ENCODE measurements at places on chromosomes 12 and 14.

- DNase-seq: no peak
These were observed 156.9 kb downstream of the SRGAP1 start for GRCh38 chr12:64001439-64001838.

- DNase-seq: no peak
These were observed 2.0 kb downstream of the EMC9 start for GRCh38 chr14:24139272-24139934.

DNA sequence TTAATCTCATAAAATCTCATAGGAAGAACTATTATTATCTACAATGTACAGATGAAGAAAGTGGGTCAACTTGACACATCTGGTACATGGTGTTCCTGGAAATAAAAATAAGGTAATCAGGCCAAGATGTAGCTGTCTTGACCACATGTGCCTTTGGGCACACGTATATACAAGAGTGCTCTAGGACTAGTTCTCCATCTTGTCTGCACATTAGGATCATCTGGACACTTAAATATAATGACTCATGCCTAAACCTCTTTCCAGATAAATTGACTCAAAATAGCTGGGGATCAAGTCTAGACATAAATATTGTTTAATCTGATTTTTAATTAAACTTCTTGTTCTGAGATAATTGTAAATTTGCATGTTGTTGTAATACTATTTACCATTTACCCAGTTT lies 182.6 kb downstream of the CNTN1 start:
- DNase-seq: no peak

GRCh38 chr14:88562532-88562830 lies 356 bp upstream of the ZC3H14 start:
- DNase-seq: no peak

DNA sequence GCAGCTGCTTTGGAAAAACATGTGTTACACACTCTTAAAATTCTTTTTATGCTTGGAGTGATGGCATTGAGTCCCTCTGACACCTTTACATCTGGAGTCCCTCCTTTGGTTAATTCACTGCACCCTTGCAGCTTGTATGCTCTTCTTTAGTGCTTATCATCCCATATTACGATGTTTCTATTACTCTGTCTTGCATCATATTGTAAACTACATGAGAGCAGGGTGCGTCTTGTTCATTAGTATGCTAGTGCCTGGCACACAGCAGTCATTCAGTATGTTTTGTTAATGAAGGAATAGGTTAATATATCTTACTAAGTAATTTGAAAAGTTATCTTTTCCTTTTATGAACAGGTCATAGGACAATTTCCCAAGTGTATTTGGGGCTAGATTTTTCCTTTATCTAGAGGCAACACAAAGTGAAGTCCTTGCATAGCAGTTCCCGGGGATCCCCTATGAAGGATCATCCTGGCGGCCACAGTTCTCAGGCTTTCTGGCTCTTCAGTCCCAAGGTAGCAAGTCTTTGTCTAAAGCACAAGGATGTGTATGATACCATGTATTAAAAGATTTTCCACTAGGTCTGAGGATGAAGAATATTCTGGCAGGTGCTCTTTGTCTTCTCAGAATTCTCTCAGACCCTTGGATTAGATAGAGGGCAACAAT lies 363.8 kb downstream of the FUT8 start:
- no peak for DNase-seq

- no peak for DNase-seq
These were observed 1.1 kb upstream of the SPATS2 start for GRCh38 chr12:49366096-49366651.

- DNase-seq: peak; percentile 13
These were observed 846 bp upstream of the MTHFD1 start for GRCh38 chr14:64387232-64387781.

DNA sequence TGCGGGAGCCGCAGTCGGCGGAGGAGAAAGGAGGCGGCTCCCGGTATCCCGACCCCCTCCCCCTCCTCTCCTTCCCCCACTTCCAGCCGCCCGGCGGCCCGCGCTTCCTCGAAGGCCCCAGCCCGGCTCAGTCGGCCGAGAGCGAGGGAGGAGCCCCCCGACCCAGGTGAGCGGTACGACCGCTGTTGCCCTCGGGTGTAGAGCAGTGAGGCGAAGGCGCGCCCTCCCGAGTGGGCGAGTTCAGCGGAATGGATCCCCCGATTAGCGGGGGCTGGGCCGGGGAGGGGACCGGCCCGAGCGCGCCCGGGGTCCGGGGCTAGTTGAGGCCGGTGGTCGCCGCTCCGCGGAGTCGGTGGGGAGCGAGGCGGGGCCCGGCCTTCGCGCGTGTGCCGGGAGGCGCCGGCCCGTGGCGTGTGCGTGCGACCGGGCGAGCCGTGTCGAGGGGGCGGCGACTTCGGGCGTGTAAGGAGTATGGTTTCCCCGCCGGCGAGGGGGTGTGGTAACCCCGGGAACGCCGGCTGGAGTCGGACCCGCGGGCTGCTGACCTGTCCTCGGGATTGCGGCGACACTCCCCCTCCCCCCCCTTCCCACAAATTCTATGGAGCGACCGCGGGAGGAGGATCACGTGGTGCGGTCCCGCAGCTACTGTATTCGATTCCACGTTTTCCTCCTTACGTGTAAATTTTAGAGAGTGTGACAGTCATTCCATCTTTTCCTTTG lies 501 bp downstream of the RIMKLB start:
- no peak for DNase-seq

- no peak for DNase-seq
These were observed 726.8 kb downstream of the VRK1 start for GRCh38 chr14:97523936-97524335.

DNA sequence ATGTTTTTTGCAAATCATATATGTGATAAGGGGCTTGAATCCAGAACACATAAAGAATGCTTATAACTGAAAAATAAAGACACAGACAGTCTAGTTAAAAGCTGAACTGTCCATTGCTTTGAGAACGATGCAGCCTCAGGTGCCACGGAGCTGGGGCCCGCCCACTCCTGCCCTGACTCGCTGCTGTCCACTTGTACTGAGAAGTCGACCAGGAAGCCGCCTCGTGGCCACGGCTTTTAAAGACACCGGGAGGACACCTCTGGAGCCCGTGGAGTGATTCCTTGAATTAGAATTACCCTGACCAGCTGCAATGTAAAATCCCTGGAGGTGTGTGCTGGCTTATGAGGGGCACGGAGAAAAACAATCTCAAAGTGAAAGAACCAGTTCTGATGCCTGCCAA lies 23.9 kb upstream of the TEX22 start:
- no peak for DNase-seq

- no peak for DNase-seq
These were observed 24.9 kb upstream of the TMED2 start for GRCh38 chr12:123559468-123559867.

DNA sequence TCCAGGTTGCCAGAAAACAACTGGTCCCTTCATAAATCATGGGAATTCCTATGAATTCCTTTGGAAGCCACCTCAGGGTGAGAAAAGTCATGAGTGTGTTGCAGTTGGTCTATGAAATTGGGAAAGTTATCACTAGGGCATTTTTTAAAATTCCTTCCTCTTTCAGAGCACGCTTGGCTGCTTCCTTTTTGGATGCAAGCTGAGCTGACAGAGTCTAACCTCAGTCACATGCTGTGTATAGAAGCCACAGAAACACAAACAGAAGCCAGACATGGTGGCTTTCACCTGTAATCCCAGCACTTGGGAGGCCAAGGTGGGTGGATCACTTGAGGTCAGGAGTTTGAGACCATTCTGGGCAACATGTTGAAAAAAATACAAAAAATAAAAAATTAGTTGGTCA lies 21.7 kb upstream of the HELB start:
- DNase-seq: no peak

DNA sequence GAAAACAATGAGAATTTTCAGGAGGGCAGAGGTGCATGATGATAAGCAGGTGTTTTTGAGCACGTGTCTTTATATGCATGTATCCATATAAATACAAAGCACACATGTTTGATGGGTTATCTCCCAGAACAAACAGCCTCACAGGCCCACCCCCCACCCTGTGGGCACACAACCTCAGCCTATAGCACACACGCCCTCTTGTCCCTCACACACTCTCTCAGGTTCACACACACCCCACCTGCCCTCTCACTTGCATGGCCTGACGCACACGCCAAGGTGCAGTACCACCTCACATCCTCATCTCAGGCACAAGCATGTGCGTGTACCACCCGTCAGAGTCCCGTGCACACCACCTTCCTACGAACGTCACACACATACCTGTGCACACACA lies 8.6 kb upstream of the KRT8 start:
- no peak for DNase-seq

- peak; percentile 98 for DNase-seq
These were observed at the start of gene TAOK3 for GRCh38 chr12:118372541-118373495. Gene TAOK3, minus strand, starts transcription at chr12:118372907. Its CDS starts 117,340 bp downstream, at chr12:118255567.

- DNase-seq: no peak
These were observed 826.6 kb upstream of the MGAT4C start for GRCh38 chr12:87082756-87083155.

DNA sequence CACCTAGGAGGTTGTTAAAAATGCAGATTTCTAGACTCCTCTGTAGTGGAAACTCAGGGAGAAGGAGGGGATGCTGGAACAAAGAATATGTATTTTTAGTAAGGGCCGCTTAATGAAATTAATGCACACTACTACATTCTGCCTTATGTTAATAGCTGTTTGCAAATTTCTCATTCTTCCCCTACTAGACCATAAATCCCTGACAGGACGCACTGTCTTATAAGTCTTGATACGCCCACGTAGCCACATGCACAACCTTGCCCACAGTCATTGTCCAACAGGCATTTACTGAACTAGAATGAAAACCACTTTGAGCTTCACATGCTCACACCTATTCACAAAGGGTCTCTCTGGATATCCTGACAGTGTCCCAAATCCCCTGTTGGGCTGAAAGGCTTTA lies 10.5 kb downstream of the KRT2 start:
- no peak for DNase-seq

DNA sequence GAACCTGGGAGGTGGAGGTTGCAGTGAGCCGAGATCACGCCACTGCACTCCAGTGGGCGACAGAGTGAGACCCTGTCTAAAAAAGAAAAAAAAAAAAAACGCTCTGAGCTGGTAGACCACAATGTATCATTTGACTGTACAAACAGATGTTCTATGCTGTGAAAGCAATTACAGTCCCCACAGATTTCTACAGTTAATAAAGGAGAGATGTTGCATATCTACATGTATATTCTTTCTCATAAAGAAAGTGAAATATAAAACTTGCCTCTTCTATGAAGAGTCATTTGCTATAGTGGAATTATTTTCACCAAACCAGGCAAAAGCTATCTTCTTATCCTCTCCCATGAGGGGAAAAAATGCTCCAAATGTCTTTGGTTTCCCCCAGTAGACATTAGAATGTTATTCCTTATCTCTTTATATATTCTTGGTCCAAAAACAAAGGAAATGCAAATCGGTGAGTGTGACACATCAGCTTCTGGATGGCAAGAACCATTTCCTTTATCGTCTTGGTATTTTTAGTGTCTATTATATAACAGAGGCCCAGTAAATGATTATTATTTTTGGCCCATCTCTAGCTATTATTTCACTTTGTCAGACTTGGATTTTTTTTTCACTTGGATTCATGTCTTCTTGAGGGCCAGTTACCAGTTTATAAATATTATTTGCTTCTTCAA lies 230.4 kb downstream of the SSPN start:
- DNase-seq: no peak

DNA sequence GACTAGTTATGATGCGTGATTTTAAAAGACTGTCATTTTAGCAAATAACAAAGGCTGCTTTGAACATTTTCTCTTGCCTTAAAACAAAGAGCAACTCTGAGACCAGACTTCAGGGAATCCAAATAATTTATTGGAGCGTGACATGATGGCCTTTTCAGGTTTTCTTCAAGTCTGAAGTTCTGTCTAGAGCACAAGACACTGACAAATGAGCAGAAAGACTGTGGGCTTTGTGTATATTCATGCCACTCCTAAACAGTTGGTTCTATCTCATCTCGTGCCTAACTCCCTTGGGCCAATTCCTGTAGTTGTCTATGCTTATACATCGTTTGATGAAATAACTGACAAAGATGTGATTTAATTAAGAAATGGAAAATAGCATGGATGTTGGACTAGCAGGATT lies 47.5 kb downstream of the IFT81 start:
- DNase-seq: no peak

GRCh38 chr12:111304642-111305071 lies 64.2 kb downstream of the PHETA1 start:
- DNase-seq: no peak

DNA sequence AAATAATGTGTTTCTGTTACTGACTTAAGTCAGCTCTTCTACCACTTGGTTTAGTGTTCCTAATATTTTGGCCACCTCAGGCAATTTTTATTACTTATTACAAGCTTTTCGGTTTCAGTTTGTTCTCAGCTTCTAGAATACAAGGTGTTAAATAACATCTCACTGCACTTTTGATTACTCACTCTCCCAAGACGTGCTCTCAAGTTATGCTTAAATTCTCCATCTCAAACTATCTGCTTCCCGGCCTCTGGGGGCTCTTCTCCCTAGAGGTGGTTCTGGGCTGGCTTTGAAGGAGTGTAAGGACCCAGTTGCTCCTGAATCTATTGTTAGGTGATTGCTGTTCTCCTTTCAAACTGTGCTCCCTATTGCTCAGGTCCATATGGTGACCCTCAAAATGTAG lies 193.9 kb upstream of the DDHD1 start:
- DNase-seq: no peak

DNA sequence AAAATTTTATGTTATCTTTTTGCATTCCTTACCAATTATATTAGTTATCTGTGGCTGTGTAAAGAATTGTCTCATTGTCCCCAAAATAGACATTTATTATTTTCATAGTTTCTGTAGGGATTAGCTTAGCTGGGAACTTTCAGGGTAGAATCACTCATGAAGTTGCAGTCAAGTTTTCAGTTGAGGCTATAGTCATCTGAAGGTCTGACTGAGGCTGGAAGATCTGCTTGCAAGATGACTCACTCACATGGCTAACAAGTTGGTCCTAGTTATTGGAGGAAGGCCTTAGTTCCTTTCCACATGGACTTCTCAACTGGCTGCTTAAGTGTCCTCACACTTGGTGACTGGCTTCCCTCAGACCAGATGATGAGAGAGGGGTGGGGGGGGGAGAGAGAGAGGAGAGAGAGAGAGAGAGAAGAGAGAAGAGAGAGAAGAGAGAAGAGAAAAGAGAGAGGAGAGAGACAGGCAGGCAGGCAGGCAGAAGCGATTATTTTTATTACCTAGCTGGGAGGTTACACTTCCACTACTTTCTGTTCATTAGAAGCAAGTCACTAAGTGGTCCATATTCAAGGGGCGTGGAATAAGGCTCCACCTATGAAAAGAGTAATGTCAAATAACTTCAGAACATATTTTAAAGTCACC lies 6.4 kb downstream of the AP5M1 start:
- DNase-seq: no peak

DNA sequence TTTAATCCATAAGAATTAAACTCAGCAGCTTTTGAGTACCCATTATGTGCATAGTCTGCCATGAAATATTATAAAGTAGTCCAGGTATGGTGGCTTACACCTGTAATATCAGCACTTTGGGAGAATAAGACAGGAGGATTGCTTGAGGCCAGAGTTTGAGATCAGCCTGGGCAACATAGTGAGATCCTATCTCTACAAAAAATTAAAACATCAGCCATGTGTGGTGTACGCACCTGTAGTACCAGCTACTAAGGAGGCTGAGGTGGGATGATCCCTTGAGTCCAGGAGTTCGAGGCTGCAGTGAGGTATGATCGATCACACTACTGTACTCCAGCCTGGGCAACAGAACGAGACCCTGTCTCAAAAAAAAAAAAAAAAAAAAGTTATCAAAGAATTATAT lies 15.3 kb downstream of the MARK3 start:
- no peak for DNase-seq

- DNase-seq: no peak
These were observed 1089.1 kb downstream of the SLC6A15 start for GRCh38 chr12:83823386-83824045.

Data from SHP77 treated with DMSO at 0.1 percent for 48 hours (cell line).